ENCODE measurements at places on chromosomes 7 and 10.

- DNase-seq = no peak
These were observed 44.3 kb downstream of the TCERG1L start for GRCh38 chr10:131266936-131267813.

DNA sequence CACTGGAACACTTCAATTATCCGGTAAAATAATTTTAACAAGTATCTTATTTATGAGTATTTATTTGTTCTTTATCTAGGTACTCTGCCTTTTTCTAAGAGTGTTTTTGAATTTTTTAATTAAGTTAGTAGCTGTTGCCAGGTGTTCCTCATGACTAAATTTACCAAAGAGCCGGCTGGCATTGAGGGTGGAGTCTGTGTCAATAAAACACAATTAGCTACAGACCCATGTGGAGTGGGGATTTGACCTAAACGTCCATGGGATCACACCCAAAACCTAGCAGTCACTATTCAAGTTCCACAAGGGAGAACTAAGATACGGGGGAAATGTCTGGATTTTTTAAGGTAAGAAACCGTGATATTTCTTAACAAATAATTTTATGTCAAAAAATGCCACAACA lies 9.8 kb downstream of the SLC16A12 start:
- no peak for DNase-seq

DNA sequence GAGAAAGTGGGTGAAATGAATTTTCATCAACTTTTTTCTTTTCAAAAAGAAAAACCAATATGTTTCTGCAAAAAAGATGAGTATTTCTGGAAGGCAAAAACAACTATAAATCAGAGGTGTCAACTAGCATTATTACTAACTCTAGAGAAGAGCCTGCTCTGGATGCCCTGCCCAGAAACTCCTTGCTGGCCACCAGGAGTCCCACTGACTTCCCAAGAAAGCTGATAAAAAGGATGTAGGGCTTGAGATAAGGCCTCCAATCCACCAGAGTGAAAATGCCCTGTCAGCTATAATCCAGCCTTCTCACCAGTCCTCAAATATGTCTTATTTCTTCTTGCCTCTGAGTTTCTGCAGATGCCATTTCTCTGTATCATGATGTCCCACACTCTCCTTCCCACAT lies 16.7 kb upstream of the FZD1 start:
- no peak for DNase-seq

DNA sequence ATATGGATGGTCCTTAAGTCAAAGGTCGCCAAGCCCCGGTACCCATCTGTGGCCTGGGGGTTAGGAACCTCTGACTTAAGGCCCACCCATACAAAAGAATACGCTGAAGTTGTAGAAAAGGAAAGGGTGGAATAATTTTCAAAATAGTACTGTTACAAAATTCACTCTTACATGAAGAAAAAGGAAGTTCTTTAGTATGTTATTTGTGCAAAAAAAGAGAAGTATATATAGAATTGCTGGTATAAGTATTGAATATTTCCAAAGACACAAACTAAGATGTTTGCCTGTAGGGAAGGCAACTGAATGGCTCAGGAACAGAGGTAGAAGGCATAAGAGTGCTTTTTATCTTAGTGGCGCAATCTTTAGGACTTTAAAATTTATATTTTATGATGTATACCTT lies 78.7 kb downstream of the PRLHR start:
- DNase-seq = no peak

- no peak for DNase-seq
These were observed 1.4 kb upstream of the ZNF212 start for GRCh38 chr7:149238051-149238450.

DNA sequence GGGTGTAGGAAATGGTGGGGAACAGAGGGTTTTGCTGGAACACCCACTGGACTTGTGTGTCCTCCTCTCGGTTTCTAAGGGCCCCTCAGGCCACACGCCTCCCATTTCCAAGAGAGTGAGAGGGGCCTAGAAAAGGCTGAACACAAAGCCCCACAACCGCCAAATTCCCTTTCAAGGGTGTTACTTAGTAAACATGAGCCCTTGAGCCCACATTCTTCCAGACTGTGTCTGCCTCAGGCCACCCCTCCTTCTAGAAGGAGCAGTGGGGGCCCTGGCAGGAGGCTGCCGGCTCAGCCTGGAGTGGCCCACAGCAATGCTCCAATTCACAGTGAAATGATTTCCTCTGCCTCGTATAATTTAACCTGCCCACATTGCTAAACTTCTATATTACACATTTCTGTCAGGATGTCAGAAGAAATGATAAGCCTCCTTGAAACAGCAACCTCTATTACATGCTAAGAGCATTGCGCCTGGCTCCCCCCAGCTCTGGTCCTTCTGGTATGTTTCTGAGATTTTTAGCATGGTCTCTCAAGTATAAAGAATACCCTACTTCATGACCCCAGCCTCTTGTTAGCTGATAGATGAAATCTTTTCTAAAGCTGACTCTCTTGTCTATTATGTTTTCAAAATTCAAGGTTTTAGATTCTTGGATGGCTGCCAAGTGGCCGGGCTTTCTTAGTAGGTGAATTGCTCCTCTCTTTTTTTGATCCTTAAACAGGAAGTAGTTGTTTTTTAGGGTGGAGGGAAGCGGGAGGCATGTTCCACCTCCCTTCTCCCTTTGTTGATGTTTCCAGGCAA lies 673.9 kb upstream of the GALNT17 start:
- DNase-seq = no peak

- DNase-seq = no peak
These were observed 114.5 kb downstream of the ATE1 start for GRCh38 chr10:121813211-121813815.

- DNase-seq = no peak
These were observed 3.6 kb downstream of the PWWP2B start for GRCh38 chr10:132400547-132401151.

- DNase-seq = no peak
These were observed 160.5 kb upstream of the GHITM start for GRCh38 chr10:83978681-83979383.

GRCh38 chr7:86926732-86927131 lies 132.7 kb downstream of the ELAPOR2 start:
- DNase-seq = no peak
